ENCODE measurements at places on chromosomes 3 and 15.

- no peak for DNase-seq
These were observed 42.8 kb upstream of the IQSEC1 start for GRCh38 chr3:13115991-13116390.

- DNase-seq = no peak
These were observed 60.0 kb upstream of the TRIM71 start for GRCh38 chr3:32757618-32758374.

- no peak for DNase-seq
These were observed 14.2 kb downstream of the CMTM7 start for GRCh38 chr3:32405711-32406323.

DNA sequence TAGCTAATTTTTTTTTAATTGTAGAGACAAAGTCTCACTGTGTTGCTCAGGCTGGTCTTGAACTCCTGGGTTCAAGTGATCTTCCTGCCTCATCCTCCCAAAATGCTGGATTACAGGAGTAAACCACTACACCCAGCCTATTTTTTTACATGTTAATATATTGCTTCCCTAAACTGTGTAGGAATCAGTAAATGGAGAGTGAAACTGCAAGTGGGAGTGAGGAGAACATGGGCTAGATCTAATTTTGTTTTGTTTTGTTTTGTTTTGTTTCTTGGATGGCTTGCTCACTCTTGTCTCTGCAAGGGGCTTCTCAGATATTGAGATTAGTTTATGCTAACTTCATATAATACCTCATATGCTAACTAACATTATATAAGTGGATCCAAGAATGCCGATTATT is 31.5 kb downstream of the PARP15 start:
- DNase-seq = no peak

Data from activated CD4-positive, alpha-beta T cell treated with anti-CD3 and anti-CD28 coated beads for 4 hours (primary cell).